ENCODE measurements at places on chromosomes 12 and 14. TPM values are rescaled to one million over a fixed set of nuclear protein-coding genes. Genes with fewer than 3 reads are reported as not detected.

DNA sequence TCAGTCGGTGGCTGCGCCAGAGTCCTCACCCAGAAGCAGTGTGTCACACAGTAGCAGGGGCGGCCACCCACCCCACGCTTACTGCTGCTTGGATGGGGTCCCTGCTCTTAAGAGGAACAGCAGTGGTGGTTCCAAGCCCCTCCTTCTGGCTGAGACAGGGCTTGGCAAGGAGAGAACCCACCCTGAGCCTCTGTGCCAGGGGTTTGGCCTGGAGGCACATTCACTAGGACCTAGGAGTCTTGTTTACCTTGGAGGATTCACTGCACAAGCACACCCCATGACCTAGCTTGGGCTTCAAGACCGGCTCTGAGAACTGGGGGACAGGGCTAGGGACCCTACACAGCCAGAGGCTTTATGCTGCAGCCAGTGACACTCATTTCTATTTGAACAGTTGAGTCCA lies 78.6 kb downstream of the NT5DC3 start:
- H3K36me3 ChIP-seq: peaks cover 3% of the 10 kb centered on the region
- no peak overlapping the region for H3K4me3 ChIP-seq
- no peaks in the 10 kb centered on the region for H3K27me3 ChIP-seq
- DNase-seq: no peak

- H3K36me3 ChIP-seq: no peaks in the 10 kb centered on the region
- no peaks in the 10 kb centered on the region for H3K4me1 ChIP-seq
- H3K4me3 ChIP-seq: no peak overlapping the region
- H3K27ac ChIP-seq: no peak overlapping the region
- H3K27me3 ChIP-seq: no peaks in the 10 kb centered on the region
Measured at GRCh38 chr14:29724991-29725390, 202.7 kb downstream of the PRKD1 start.

DIO2 gene
- not detected for total RNA-seq

CLEC6A gene
- total RNA-seq: not detected

DNA sequence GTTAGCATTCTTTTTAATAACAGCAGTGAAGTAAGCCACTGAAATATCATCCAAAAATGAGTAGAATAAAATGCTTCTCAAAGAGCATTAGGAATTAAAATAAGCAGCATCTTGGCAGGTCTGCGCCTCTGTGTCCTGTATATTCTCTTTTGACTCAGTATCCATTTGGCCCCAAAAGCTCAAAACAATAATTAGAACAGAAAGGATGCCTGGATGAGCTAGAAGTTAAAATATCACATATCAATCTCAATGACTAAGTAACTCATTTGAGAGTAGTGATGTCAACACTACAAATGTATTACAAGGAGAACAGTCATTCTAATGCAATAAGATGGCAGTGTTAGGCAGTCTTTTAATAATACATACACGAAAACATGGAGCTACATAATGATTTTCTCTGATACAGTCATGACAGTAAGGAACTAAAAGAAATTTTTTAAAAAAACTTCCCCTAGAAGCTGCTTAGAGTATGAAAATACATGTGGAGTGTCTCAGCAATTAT lies 160.9 kb upstream of the ABCD2 start:
- no peaks in the 10 kb centered on the region for H3K4me1 ChIP-seq
- H3K27me3 ChIP-seq: no peaks in the 10 kb centered on the region
- peaks cover 2% of the 10 kb centered on the region for H3K36me3 ChIP-seq
- no peak overlapping the region for H3K27ac ChIP-seq
- DNase-seq: no peak
- no peak overlapping the region for H3K4me3 ChIP-seq

- no peak overlapping the region for H3K27ac ChIP-seq
- H3K27me3 ChIP-seq: no peaks in the 10 kb centered on the region
- no peaks in the 10 kb centered on the region for H3K36me3 ChIP-seq
- H3K4me1 ChIP-seq: no peaks in the 10 kb centered on the region
- no peak overlapping the region for H3K4me3 ChIP-seq
- DNase-seq: no peak
Measured at GRCh38 chr12:29228474-29229157, 79.5 kb downstream of the FAR2 start.

- no peak overlapping the region for H3K27ac ChIP-seq
- no peak for DNase-seq
- no peak overlapping the region for H3K4me3 ChIP-seq
- H3K27me3 ChIP-seq: no peaks in the 10 kb centered on the region
Measured at GRCh38 chr12:86903159-86903558, 647.0 kb upstream of the MGAT4C start.

DNA sequence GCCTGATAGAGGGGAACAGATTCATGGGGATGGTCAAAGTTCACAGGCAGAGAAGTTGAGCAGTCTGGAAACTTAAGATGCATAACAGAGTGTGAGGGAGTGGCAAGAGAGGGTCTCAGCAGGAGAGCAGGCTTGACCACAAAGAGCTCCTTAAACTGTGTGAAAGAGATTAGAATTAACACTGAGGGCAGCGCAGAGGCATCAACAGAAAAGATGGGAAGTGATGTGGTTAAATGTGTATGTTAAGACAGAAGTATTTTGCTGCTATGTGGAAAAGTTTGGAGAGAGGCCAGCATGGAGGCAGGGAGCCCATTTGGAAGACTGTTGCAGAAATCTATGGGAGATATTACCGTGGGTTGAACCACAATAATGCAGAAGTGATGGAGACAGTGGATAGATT lies 122.7 kb upstream of the LMNTD1 start:
- no peaks in the 10 kb centered on the region for H3K27me3 ChIP-seq
- DNase-seq: no peak
- H3K4me3 ChIP-seq: no peak overlapping the region

GRCh38 chr14:84090837-84091236 lies 1439.1 kb upstream of the FLRT2 start:
- no peaks in the 10 kb centered on the region for H3K36me3 ChIP-seq
- H3K27ac ChIP-seq: no peak overlapping the region

TESPA1 gene
- 107 TPM for total RNA-seq

DNA sequence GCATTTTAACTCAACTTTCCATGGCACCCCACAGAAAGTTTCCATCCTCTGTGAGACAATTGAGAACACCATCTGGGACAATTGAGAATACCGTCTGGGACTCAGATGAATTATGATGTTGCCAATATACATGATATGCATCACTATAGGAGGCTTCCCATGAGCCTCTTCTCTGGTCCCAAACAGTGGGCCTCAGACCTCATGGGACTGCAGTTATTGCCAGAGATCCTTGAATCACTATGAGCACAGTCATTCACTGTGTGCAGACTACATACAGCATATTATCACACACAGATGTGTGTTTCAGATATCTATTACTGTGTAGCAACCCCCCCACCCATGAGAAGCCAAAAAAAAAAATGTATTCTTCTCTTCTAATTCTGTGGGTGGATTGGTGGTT lies 134.4 kb downstream of the GXYLT1 start:
- H3K27me3 ChIP-seq: no peaks in the 10 kb centered on the region
- H3K4me1 ChIP-seq: no peaks in the 10 kb centered on the region

DNA sequence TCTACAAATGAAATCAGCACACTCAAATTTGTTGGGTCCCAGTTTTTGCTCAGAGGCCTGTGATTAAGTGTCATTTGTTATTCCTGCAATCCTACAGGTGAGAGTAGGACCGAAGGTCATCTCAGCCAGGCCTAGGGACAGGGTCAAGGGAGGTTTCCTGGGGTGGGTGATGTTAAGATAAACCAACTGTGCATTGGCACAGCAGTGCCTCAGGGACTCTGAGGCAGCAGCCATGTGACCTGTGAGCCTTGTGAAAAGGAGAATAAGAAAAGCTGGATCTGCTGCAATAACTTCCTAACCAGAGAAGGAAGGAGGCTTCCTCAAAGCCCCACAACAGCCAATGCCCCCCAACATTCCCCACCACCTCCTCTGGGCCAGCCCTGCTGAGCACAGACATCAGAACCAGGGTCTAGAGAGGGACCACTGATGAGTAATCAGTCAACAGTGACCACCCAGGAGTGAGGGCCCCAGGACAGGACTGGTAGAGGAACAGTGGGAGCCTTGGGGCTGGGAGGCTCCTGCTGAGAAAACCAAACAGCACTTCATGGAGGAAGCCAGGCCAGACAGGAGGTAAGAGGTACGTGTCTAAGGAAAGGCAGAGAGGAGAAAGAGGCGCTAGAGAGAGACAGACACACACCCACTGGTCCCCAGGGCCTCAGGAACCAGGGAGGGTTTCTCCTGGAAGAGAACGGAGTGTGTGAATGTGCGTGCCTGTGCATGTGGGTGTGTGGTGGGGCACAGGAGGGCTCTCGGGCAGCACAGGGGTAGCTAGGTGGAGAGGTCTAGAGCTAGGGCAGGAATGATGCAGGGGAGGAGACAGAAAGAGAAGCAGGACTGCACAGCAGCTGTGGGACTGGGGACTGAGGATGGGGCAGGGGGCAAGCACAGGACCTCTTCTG lies 82.4 kb downstream of the ITPK1 start:
- peaks cover 52% of the 10 kb centered on the region for H3K4me1 ChIP-seq
- H3K27me3 ChIP-seq: no peaks in the 10 kb centered on the region
- H3K4me3 ChIP-seq: peak overlapping the region; percentile 4
- DNase-seq: peak; percentile 20
- H3K27ac ChIP-seq: peak overlapping the region; percentile 87

DNA sequence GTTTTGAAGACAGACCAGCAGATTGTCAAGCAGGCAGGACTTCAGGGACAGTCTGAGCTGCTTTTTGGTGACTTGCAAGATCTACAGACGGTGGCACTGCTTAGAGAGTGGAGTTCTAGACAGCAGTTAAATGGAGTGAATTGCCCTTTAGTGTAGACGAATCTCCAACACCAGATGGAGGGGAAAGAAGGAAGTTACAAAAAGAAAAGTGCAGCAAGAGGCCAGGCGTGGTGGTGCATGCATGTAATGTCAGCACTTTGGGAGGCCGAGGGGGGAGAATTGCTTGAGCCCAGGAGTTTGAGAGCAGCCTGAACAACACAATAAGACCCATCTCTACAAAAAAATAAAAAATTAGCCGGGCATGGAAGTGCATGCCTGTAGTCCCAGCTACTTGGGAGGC lies 8.4 kb upstream of the HHIPL1 start:
- H3K27me3 ChIP-seq: peaks cover 3% of the 10 kb centered on the region
- no peaks in the 10 kb centered on the region for H3K4me1 ChIP-seq
- no peak for DNase-seq

Data from activated CD8-positive, alpha-beta T cell treated with anti-CD3 and anti-CD28 coated beads for 36 hours (primary cell).